ENCODE measurements at places on chromosomes 4 and X.

DNA sequence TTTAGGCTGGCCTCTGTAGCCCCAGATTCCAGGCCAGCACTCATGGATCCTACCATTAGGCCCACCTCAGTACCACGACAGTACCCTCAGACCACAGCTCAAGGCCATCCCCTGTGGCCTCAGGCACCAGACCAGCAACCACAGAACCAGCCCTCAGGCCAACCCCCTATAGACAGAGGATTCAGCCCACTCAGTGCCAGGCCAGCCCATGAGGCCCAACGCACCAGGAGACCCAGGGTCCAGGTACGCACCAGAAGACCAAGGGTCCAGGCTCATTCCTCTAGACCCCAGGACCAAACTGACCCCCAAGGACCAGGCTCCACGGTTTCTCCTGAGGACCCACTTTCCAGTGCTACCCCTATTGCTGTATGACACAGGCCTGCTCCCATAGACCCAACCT, 39.5 kb upstream of the MAGEC2 start:
- no peaks in the 10 kb centered on the region for H3K4me1 ChIP-seq
- no peaks in the 10 kb centered on the region for H3K36me3 ChIP-seq
- H3K27ac ChIP-seq = no peak overlapping the region
- H3K27me3 ChIP-seq = no peaks in the 10 kb centered on the region
- no peak for DNase-seq

GRCh38 chrX:68596871-68597270, 50.6 kb upstream of the STARD8 start:
- H3K4me3 ChIP-seq = no peak overlapping the region
- no peaks in the 10 kb centered on the region for H3K4me1 ChIP-seq
- no peak for DNase-seq

DNA sequence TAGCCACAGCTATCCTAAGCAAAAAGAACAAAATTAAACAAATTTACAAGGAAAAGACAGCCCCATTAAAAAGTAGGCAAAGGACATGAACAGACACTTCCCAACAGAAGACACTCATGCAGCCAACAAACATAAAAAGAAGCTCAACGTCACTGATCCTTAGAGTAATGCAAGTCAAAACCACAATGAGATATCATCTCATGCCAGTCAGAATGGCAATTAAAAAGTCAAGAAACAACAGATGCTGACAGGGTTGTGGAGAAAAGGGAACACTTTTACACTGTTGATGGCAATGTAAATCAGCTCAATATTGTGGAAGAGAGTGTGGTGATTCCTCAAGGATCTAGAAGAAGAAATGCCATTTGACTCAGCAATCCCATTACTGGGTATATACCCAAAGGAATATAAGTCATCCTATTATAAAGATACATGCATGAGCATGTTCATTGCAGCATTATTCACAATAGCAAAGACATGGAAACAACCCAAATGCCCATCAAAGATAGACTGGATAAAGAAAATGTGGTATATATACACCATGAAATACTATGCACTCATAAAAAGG, 163.0 kb upstream of the TET2 start:
- no peaks in the 10 kb centered on the region for H3K27me3 ChIP-seq
- H3K4me1 ChIP-seq = no peaks in the 10 kb centered on the region
- peaks cover 3% of the 10 kb centered on the region for H3K36me3 ChIP-seq
- no peak overlapping the region for H3K27ac ChIP-seq
- no peak overlapping the region for H3K4me3 ChIP-seq

DNA sequence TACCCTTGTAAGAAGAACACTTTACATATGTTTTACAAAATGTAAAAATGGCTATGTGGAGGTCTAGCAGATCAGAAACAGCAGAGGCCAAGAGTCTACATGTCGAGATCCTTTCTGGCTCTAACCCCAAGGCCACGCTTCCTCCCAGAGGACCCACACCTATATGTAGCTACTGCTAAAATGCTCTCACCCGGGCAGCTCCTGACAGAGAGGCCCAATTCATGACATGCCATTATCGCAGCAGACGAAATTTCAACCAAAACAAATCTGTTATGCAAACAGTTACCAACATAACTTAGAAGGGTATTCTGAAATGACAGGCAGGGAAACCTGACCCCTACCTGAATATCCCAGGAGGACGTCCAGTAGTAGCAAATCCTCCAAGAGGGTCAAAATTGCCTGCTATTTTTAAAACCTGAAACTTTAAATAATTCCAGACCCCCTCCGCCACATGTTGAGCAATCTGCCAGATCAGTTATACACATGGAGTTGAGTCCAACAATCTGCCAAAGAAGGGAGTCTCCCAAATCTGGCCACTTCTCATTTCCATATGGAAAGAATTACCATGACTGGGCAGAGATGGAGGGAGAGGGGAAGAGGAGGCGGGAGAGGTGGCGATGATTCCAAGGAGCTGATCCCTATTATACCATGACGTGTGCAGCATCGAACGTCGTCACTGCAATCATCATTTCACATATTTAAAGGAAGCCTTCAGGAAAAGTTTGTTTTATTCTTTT, 192.9 kb upstream of the TBL1X start:
- DNase-seq = no peak
- peaks cover 5% of the 10 kb centered on the region for H3K27me3 ChIP-seq
- peaks cover 3% of the 10 kb centered on the region for H3K36me3 ChIP-seq

DNA sequence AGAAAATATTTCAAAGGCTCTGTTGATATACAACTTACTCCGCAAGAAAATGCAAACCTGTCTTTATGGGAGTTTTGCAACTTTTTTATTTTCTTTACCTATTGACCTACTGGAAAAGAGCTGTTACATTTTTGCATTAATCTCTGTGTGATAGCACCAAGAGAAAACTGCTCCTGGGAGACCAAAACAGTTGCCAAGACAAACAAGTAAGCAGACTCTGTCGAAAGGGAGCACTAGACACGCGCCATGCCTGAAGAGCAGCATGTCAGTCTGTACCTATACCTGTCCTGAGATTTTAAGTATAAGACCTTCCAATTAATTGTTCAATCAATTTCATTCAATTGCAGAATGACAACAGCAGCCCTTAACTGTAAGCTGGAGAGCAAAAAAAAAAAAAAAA, 56.0 kb upstream of the TECRL start:
- H3K27me3 ChIP-seq = no peaks in the 10 kb centered on the region
- H3K36me3 ChIP-seq = no peaks in the 10 kb centered on the region
- DNase-seq = no peak
- H3K4me1 ChIP-seq = no peaks in the 10 kb centered on the region
- no peak overlapping the region for H3K4me3 ChIP-seq
- H3K27ac ChIP-seq = no peak overlapping the region

DNA sequence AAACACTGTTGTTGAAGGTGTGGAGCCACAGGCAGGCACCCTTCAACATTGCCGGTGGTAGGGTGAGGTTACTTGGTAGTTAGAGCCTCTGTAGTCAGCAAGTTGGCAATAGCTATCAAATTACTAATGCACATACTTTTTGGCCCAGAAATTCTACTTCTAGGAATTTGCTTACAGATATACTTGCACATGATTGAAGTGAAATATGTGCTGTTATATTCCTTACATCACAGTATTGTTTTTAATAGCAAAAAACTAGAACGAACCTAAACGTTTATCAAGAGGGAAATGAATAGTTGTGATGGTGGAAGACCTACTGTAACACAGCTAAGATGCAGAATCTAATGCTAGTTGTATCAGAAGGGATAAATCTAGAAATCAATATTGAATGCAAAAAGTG, 7.7 kb upstream of the PJA1 start:
- DNase-seq = no peak
- H3K4me3 ChIP-seq = no peak overlapping the region
- H3K4me1 ChIP-seq = no peaks in the 10 kb centered on the region

DNA sequence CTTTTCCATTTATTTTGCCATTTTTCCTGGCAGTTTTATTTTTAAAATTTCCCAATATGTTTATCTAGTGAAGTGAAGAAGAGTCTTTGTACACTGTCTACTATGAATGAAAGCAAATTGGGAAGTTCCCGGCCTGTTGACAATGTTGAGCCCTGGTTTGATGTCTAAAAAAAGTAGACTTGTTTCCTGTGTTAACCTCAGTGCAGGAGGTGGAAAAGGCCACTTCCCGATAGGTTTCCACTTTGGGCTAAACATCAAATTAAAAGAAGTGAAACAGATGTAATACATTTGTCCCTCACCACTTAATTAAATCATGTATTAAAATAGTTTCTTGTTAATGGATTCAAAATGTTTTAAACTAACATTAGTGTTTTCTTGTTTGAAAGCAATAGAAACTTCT, 30.0 kb downstream of the BBS12 start:
- peaks cover 18% of the 10 kb centered on the region for H3K4me1 ChIP-seq
- H3K36me3 ChIP-seq = no peaks in the 10 kb centered on the region
- H3K27ac ChIP-seq = no peak overlapping the region
- H3K27me3 ChIP-seq = no peaks in the 10 kb centered on the region

DNA sequence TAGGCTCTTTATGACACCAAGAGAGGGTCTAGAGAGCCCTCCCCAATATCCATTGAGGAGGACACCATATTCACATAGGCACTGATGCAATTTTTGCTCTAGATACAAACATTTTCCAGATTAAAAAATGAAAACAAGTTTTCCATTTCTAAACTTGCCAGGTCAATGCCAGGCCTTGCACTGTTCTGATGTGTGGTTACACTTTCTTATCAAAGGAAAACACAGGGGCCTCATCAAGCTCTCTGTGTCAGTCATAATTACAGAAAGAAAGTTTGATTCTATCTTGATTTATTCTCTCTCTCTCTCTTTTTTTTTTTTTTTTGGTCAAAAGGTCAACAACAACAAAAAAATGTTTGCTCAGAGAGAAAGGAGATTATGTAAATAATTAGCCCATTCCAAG, 80.2 kb upstream of the ACSL4 start:
- no peak overlapping the region for H3K4me3 ChIP-seq
- H3K27ac ChIP-seq = no peak overlapping the region
- H3K27me3 ChIP-seq = peaks cover 2% of the 10 kb centered on the region
- H3K4me1 ChIP-seq = no peaks in the 10 kb centered on the region
